Stimulated activated CD4-positive, alpha-beta T cell treated with anti-CD3 and anti-CD28 coated beads, Interleukin-2, amount 100 ng/mL, for 24 hours (primary cell): ENCODE measurements at places on chromosomes 11 and 22.

- DNase-seq = no peak
Measured at GRCh38 chr11:133808393-133809140, 36.7 kb downstream of the SPATA19 start.

DNA sequence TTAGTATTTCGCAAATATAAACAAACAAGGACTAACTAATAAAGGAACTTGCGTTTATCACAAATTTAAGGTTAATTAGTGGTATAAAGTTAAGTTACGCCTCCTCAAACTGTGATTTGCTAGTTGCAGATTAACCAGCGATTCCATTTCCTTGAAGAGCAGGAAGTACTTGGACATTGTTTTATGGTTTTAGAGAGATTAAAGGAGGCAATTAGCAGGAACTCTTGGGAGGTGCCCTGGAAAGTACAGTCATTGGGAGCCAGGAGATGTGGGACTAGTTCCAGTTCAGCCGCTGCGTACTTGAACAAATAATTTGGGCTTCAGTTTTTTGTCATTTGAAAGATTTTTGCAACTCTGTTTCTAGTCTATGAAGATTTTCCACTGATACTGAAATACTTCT lies 3.3 kb downstream of the FAM118B start:
- no peak for DNase-seq

GRCh38 chr22:45422237-45422983 lies 8.9 kb downstream of the RIBC2 start:
- no peak for DNase-seq

- DNase-seq = no peak
Measured at GRCh38 chr11:32087597-32087996, 3.3 kb upstream of the RCN1 start.

DNA sequence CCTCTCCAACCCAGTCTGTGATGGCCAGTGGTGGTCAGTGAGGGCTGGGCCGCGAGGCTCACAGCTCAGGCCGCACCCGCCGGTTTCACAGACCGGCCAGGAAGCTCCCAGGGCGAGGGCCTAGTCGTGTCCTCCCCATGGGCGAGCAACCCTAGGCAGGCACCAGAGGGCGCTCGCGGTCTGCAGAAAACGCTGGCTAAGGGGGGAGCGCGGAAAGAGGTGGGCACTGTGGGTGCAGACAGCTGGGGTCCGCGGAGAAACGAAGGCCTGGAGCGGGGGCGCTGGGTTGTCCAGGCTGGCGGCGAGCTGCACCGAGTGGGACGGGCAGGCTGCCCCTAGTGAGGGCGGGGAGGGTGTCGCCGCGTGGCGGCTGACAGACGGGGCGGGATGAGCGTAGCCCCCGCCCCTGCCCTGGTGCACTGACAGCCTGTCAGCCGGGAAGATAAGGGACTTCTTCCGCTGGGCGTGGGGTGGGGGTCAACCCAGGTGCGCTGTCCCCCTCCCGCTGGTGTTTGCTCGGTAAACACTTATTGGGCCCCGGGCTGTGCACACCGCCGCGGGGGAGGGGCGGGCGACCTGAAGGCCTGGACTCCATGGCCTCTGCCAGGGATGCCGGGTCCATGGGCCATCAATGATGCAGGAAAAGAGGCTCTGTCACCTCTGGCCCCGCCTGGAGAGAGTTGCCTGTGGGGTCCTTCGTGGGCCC lies 7.5 kb downstream of the GP1BB start:
- peak; percentile 90 for DNase-seq

- peak; percentile 74 for DNase-seq
Measured at GRCh38 chr22:43230971-43231723, 44.2 kb upstream of the TTLL12 start.

DNA sequence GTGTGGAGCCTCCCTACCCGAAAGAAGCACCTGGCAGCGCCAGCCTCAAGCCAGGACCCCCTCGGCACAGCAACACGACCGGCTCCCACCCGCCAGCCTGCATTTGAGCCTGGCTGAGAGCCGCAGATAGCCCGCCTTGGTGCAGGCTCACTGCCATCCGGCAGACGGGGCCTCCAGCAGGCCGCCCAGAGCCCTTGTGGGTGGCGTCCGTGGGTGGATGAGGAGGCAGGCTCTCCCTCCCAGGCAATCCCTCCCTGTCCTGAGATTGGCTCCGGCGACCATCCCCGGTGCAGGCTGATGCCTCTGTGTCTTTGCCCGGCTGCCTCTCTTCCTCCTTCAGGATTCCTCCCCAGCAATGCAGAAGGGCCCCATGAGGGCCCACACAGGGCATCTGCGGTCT lies 1527.9 kb downstream of the BRD1 start:
- no peak for DNase-seq

- DNase-seq = no peak
Measured at GRCh38 chr22:28977481-28977971, 84.1 kb downstream of the C22orf31 start.

DNA sequence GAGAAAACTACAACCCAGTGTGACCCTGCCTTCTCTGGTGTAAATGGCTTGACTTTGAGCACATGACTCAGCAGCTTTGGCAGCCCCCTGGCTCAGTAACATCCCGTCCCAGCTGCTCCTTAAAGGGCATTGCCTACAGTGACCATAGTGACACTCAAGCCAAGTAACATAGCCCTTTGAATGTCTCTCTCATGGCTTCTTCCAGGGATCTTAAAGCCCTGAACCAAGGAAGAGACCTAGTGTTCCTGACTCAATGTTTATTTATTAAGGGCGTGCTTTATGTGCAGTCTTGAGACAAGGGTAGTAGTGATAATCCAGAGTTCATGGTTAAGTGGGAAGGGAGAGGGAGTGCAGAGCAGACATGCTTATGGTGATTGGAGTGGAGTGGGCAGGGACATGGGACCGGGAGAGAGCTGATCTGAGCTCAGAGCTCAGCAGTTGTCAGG lies 125.7 kb downstream of the PARVA start:
- no peak for DNase-seq

DNA sequence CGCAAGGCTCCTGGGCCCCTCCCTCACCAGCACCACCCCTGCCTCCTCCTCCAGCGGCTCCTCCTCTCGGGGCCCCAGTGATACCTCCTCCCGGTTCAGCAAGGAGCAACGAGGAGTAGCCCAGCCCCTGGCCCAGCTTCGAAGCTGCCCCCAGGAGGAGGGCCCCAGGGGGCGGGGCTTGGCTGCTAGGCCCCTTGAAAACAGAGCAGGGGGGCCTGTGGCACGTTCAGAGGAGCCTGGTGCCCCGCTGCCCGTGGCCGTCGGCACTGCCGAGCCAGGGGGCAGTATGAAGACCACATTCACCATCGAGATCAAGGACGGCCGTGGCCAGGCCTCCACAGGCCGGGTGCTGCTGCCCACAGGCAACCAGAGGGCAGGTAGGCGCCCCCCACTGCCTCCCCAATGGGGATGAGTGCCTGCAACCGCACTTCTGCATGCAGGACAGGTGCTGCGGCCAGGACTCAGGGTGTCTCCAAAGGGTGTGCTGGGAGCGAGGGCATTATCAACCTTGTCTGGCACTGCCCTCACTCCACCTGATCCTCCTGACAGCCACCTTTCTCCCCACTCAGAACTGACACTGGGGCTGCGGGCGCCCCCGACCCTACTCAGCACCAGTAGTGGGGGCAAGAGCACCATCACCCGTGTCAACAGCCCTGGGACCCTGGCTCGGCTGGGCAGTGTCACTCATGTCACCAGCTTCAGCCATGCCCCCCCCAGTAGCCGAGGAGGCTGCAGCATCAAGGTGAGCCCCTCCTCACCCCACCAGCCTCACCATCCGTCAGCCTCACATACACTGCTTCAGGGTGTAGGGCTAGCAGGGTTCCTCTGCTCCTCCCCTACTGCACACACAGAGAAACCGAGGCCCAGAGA lies 10.2 kb downstream of the SMTN start:
- DNase-seq = no peak

- DNase-seq = no peak
Measured at GRCh38 chr22:25629613-25630012, 65.1 kb downstream of the GRK3 start.

DNA sequence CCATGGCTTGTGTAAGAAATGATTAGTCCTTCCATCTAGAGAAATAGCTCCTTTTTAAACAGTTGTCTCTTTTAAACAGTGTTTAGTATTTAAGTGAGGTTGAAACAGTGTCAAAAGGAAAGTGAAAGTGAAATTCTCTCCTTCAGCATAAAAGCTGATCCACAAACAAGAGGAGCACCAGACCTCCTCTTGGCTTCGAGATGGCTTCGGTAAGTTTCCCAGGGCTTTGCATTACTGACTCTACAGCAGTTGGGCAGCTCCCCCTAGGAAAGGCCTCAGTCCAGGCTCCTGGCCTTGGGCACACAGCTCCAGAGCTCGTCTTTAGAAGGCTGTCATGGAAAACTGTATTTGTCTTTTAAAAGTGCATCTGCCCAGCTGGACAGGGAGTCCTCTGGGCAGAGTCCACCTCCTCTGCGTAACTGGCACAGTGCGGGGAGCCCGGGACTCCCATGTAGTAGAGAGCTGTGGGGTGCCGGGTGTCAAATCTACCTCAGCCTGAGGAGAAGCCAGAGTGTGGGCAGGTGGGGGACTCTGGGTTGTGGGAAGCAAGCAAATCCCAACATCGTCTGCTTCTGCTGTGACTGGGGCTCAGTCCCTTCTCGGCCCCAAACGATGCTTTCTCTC lies at the start of gene PLAAT4:
PLAAT4 (plus strand) TSS at position 140 of the 624 bp plus-strand sequence; CDS start at position 201, 61 bp downstream.
- DNase-seq = no peak

GRCh38 chr22:30373331-30374325 lies 13.6 kb downstream of the RNF215 start:
- DNase-seq = no peak

- no peak for DNase-seq
Measured at GRCh38 chr22:48581205-48581766, 1246.4 kb downstream of the BRD1 start.

DNA sequence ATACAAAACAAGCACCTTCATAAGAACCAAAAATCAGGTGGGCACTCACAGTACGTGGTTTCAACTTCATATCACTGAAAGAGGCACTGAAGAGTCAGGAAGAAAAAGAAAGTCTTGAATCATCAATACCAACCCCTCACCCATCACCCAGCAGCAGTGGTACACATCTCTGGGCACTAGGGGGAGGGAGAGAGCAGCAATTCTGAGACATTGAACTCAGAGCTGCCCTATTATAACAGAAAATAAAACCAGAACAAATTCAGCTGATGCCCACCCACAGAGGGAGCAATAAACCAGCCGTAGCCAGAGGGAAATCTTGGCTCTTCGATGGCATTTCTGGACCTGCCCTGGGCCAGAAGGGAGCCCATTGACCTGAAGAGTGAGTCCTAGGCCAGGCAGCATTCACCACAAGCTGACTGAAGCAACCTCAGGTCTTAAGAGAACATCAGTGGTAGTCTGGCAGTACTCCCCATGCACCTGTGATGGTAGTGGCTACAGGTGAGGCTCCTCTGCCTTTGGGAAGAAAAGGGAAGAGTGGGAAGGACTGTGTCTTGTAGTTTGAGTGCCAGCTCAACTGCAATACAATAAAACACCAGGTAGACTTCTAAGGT lies 42.2 kb upstream of the FAM181B start:
- DNase-seq = peak; percentile 37
